ENCODE measurements at places on chromosomes 1 and 21.

GRCh38 chr1:15722411-15722810 lies 13.6 kb upstream of the SLC25A34 start:
- DNase-seq = no peak
- H3K27ac ChIP-seq = no peak overlapping the region
- H3K36me3 ChIP-seq = peaks cover 92% of the 10 kb centered on the region
- H3K27me3 ChIP-seq = no peaks in the 10 kb centered on the region
- H3K4me1 ChIP-seq = no peaks in the 10 kb centered on the region

- H3K27ac ChIP-seq = no peak overlapping the region
- no peak overlapping the region for H3K4me3 ChIP-seq
Observed at GRCh38 chr21:36891692-36892091, 74.8 kb downstream of the HLCS start.

GRCh38 chr1:10146391-10146790 lies 64.0 kb upstream of the KIF1B start:
- no peaks in the 10 kb centered on the region for H3K27me3 ChIP-seq
- H3K4me1 ChIP-seq = no peaks in the 10 kb centered on the region
- no peak for DNase-seq
- no peak overlapping the region for H3K27ac ChIP-seq
- H3K36me3 ChIP-seq = peaks cover 94% of the 10 kb centered on the region

GRCh38 chr1:198106011-198106410 lies 50.8 kb upstream of the NEK7 start:
- no peak for DNase-seq
- no peaks in the 10 kb centered on the region for H3K36me3 ChIP-seq
- no peak overlapping the region for H3K4me3 ChIP-seq
- no peak overlapping the region for H3K27ac ChIP-seq

- no peaks in the 10 kb centered on the region for H3K27me3 ChIP-seq
- DNase-seq = no peak
- no peak overlapping the region for H3K4me3 ChIP-seq
Observed at GRCh38 chr1:114448370-114449036, 62.5 kb downstream of the TRIM33 start.

DNA sequence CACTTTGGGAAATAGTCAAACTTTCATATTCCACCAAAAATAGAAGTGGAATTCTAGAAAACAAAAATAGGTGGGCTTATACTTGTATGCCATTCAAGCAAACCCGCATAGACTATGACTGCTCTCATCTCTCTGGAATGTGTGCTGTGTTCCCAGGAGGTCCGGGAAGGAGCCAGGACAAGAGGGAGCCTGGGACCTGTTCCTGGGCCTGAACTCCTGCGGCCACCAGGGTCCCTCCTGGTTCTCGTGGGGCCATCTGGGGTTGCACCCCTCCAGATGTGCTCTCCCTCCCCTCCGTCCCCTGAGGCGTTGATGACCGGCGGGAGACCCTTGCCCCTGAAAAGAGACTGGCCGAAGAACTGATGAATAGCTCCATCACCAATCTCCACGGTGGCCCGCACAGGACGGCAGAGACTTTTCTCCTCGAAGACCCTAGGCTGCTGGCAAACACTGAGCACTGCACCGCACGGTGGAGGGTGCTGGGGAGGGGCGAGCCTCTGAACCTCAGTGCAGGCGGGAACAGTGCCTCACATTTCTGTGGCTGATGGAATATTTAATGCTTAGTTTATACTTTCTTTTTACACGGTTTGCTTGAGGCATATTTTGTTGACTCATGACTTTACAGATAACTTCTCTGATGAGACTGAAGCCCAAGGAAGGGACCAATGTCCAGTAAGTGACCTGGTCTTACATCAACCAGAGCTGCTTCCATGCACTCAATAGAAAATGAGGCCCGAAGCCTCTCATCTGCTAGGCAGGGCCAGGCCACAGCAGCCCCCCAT lies 9.6 kb upstream of the ADARB1 start:
- no peaks in the 10 kb centered on the region for H3K36me3 ChIP-seq
- no peak for DNase-seq
- no peak overlapping the region for H3K27ac ChIP-seq
- no peaks in the 10 kb centered on the region for H3K27me3 ChIP-seq

DNA sequence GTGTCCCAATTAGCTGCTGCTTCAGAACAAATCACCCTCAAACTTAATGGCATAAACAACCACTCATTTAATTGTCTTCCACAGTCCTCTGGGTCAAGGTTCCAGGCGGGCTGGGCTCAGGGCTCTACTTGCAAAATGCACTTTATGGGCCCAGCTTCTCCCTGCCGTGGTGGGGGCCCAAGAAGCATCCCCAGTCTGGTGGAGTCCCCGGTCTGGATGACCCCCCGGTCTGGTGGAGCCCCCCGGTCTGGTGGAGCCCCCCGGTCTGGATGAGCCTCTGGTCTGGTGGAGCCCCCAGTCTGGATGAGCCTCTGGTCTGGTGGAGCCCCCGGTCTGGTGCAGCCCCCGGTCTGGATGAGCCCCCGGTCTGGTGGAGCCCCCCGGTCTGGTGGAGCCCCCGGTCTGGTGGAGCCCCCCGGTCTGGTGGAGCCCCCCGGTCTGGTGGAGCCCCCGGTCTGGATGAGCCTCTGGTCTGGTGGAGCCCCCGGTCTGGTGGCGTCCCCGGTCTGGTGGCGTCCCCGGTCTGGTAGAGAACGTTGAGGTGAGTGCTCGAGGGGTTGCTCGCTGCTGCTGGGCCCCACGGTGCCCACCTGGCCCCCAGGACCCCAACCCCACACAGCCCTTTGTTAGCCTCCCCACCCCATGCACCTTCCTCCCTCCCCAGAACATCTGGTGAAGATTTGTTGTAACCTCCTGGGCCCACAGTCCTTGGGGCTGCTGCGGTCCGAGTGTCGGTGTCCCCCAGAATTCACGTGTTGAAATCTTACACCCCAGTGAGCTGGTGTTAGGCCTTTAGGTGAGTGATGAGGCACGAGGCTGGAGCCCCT lies 33.8 kb downstream of the POFUT2 start:
- H3K4me3 ChIP-seq = no peak overlapping the region
- no peak overlapping the region for H3K27ac ChIP-seq
- peaks cover 3% of the 10 kb centered on the region for H3K4me1 ChIP-seq

- peaks cover 46% of the 10 kb centered on the region for H3K36me3 ChIP-seq
- H3K4me1 ChIP-seq = peaks cover 8% of the 10 kb centered on the region
- no peak for DNase-seq
- H3K4me3 ChIP-seq = no peak overlapping the region
- no peaks in the 10 kb centered on the region for H3K27me3 ChIP-seq
Observed at GRCh38 chr1:17684810-17685209, 70.3 kb upstream of the ACTL8 start.

DNA sequence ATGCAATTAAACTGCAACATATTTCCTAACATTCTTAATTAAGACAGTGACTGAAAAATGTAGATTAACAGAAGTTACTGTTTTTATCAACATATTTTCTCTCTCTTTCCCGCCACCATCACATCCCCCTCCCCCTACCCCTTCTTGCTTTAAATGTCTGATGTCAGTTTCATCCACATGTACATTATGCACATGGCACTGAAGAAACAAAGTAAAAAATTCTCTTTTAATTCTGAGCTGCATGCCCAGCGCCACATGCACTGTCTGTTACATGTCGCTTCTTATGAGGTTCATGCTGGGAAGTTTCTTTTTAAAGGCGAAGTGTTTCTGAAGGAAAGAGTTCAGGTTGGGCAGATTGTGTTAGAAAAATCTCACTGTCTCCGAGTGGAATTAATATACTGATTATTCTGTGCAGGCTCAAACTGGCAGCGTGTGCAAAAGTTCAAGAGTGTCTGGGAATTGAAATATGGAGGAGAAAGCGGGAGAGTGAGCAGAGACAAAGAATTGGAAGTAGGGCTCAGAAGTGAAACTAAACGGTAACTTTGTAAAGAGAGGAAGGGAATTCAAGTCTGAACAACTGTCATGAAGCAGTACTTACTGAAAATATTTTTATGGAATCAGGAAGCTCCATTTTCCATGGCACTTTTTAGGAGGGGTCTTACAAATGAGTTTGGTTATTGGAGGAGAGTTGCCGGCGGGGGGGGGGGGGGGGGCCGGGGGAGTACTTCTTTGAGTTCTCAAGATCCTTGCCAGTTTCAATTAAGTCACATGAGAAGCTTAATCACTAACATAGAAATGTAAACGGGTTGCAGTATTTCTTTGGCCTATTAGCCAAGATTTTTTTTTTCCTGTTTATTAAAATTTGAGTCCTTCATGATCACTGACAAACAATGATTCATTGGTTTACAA lies 217.6 kb downstream of the SDCCAG8 start:
- H3K36me3 ChIP-seq = no peaks in the 10 kb centered on the region
- H3K4me3 ChIP-seq = peak overlapping the region; percentile 28
- peaks cover 23% of the 10 kb centered on the region for H3K4me1 ChIP-seq
- no peak for DNase-seq
- no peaks in the 10 kb centered on the region for H3K27me3 ChIP-seq

- peaks cover 4% of the 10 kb centered on the region for H3K4me1 ChIP-seq
- DNase-seq = no peak
- no peak overlapping the region for H3K27ac ChIP-seq
- no peak overlapping the region for H3K4me3 ChIP-seq
- H3K27me3 ChIP-seq = no peaks in the 10 kb centered on the region
Observed at GRCh38 chr1:2610036-2610959, 22.5 kb downstream of the MMEL1 start.
